CD8-positive, alpha-beta memory T cell (primary cell): ENCODE measurements at places on chromosomes 7 and 10.

GRCh38 chr10:11082526-11082925, 64.9 kb downstream of the CELF2 start:
- no peak overlapping the region for H3K4me3 ChIP-seq
- no peaks in the 10 kb centered on the region for H3K36me3 ChIP-seq
- no peak overlapping the region for H3K27ac ChIP-seq
- no peak for DNase-seq
- H3K27me3 ChIP-seq: no peaks in the 10 kb centered on the region
- H3K4me1 ChIP-seq: no peaks in the 10 kb centered on the region

GRCh38 chr10:132357286-132358058, 25.5 kb downstream of the LRRC27 start:
- no peak overlapping the region for H3K4me3 ChIP-seq
- DNase-seq: no peak
- no peak overlapping the region for H3K27ac ChIP-seq
- H3K27me3 ChIP-seq: no peaks in the 10 kb centered on the region
- H3K36me3 ChIP-seq: no peaks in the 10 kb centered on the region

DNA sequence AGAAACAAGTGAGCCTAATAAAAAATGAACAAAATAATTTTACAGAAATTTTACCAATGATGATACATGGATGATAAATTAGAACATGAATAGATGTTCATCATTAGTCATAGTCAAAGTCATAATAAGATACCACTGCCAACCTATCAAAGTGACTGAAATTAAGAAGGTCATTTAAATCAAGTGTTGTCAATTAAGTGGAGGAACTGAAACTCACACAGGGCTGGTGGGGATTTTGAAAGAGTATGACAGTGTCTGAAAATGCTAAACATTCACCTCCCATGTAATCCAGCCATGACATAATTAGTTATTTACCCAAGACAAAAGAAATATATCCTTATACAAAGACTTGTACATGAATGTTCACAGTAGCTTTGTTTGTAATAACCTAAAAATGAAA, 57.1 kb upstream of the DYNC1I1 start:
- no peak for DNase-seq
- no peaks in the 10 kb centered on the region for H3K27me3 ChIP-seq
- H3K4me1 ChIP-seq: no peaks in the 10 kb centered on the region
- H3K27ac ChIP-seq: no peak overlapping the region
- no peak overlapping the region for H3K4me3 ChIP-seq

DNA sequence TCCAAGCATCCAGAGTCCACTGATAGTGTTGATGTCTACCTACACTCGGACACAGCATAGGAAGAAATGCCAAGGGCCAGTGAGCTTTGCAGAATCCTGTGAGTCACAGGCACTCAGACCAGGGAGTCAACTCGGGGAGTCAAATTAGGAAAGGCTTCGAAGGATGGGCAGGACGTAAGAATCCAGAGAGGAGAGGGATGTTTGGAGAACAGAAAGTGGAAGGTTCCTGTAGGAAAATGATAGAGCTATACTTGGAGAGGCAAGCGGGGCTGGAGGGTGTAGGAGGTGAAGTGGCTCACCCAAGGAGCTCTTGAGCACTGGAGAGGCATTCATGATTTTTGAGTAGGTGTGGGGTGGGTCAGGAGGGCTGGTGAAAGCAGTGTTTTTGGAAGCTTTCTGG, 3.0 kb downstream of the ZYX start:
- H3K27ac ChIP-seq: no peak overlapping the region
- no peaks in the 10 kb centered on the region for H3K27me3 ChIP-seq
- peaks cover 60% of the 10 kb centered on the region for H3K4me1 ChIP-seq

GRCh38 chr7:325811-326210, 35.8 kb downstream of the FOXL3 start:
- no peaks in the 10 kb centered on the region for H3K36me3 ChIP-seq
- peaks cover 3% of the 10 kb centered on the region for H3K27me3 ChIP-seq
- H3K4me1 ChIP-seq: no peaks in the 10 kb centered on the region
- no peak overlapping the region for H3K4me3 ChIP-seq

DNA sequence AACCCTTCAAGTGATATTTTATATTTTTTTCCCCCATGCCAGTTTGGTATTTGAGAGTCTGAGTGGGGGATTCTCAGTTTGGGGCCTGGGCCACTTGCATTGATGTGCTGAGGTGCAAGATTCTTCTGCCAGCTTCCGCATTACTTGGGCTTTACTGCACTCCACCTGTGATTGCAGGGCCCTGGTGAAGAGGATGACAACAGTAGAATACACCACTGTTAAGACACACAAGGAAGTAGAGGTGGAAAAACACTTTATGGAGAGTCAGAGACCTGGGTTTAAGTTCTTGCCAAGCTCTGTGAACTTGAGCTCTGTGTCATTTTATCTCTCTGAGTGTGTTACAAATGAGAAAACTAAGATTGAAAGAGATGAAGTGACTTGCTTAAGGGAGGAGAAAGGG, 209.4 kb downstream of the LRMDA start:
- H3K4me1 ChIP-seq: no peaks in the 10 kb centered on the region
- H3K4me3 ChIP-seq: no peak overlapping the region
- DNase-seq: no peak
- peaks cover 3% of the 10 kb centered on the region for H3K27me3 ChIP-seq
- no peak overlapping the region for H3K27ac ChIP-seq

DNA sequence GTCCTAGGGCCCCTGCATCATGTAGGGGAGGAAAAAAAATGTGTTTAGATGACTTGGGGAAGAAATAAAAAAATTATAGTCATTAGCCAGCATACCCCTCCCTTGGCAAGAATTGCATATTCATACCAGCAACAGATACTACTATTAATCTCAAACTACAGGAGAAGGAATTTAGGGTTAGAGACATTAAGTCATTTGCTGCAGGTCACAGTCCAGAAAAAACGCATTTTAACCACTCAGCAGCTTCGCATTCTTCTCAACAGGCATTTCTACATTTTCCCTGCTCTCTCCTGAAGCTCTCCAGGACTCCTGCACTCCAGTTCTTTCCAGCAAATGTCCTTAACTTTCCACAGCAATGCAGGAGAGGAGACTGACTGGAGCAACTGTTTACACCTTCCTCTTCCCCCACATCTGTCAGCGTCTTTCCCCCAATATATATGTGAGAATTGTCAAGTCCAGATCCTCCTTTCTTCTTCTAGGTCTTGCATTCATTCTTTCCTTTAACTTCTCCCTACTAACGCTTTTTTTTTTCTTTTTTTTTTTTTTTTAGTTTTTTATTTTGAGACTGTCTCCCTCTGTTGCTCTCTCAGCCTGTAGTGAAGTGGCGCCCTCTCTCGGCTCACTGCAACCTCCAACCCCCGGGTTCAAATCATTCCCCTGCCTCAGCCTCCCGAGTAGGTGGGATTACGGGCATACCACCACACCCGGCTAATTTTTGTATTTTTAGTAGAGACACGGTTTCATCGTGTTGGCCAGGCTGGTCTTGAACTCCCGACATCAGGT, 35.6 kb downstream of the PRPS1L1 start:
- no peak for DNase-seq
- H3K4me1 ChIP-seq: no peaks in the 10 kb centered on the region
- H3K4me3 ChIP-seq: no peak overlapping the region
- H3K27ac ChIP-seq: no peak overlapping the region
- no peaks in the 10 kb centered on the region for H3K36me3 ChIP-seq

- no peak overlapping the region for H3K27ac ChIP-seq
- H3K4me3 ChIP-seq: no peak overlapping the region
- H3K27me3 ChIP-seq: no peaks in the 10 kb centered on the region
- H3K36me3 ChIP-seq: no peaks in the 10 kb centered on the region
- peaks cover 22% of the 10 kb centered on the region for H3K4me1 ChIP-seq
Measured at GRCh38 chr7:121436136-121436535, 40.0 kb upstream of the FAM3C start.

DNA sequence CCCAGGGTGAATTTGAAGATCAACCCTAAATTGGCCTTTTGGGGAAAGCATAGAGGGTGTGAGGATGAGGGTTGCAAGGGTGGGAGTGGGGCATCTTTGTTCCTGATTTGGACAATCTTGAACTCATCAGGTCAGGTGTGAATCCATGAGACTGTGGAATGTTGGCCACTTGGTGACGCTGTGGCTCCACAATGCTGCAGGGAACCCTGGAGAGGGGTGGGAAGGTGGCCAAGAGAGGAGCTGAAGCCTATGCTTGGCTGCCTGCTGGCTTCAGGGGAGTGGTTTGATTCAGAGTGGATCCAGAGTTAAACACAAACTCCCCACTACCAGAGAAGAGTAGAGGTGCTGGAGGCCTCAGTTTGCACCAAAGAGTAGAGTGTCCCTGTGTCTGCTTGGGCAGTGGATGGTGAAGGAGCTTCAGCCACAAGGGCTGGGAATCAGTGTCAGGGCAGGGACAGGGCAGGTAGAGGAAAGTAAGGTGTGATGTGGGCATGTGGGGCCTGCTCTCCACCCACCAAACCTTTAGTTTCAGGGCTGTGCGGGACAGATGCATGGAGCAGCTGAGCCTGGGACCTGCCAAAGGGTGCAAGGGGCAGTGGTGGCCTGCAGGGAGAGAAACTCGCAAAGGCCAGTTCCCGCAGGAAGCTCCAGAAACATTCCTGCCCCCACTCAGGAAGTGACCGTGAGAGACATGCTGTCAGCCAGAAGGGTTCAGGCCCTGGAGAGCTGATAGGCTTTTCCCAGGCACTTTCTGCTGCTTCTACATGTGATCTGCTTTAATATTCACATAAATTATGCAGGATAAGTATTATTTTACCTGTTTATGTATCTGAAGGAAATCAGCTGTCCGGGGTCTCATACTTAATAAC, 81.0 kb upstream of the PRSS58 start:
- H3K4me3 ChIP-seq: no peak overlapping the region
- no peak overlapping the region for H3K27ac ChIP-seq
- H3K36me3 ChIP-seq: no peaks in the 10 kb centered on the region
- H3K27me3 ChIP-seq: no peaks in the 10 kb centered on the region
- no peaks in the 10 kb centered on the region for H3K4me1 ChIP-seq
